ENCODE measurements at places on chromosomes 1 and 21. TPM values are rescaled to one million over a fixed set of nuclear protein-coding genes. Genes with fewer than 3 reads are reported as not detected.

TNFSF18 gene
- total RNA-seq, result 0.12 TPM

GRCh38 chr1:115652236-115652788 lies 10.5 kb downstream of the VANGL1 start:
- no peaks in the 10 kb centered on the region for H3K27me3 ChIP-seq
- no peaks in the 10 kb centered on the region for H3K4me1 ChIP-seq
- no peak for DNase-seq

DNA sequence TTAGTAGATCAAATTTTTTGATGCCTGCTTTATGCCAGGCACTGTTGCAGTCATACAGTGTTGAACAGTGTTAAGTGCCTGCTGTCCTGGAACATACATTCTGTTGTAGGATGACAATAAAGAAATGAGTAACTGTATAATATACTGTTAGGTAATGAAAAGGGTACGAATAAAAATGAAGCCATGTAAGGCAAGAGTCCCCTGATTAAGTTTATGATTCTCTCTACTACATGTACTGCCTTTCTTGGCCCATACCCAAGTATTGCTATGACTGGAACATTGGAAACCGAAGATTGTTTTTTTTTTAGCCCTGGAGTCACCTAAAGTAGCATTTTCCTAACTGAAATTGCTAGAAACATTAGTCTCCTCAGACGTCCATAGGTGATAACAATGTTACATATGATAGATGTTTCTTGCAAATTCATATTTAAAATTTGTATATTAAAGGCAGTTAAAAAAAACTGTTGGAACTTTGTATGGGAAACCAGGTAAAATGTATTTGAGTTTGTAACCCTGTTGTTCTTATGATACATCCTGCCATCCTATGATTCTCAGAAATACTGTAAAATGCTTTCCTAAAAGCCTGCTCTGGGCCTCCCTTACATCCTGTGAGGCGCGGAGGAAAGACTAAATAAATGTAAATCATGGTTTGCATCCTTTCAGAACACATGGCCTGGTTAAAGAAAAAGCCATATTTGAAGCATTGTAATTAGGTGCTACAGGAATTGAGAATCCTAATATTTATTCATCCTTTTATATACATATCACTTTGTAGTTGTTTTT lies 5.8 kb downstream of the ATP5PB start:
- H3K27me3 ChIP-seq, result no peaks in the 10 kb centered on the region
- DNase-seq, result no peak
- H3K4me3 ChIP-seq, result no peak overlapping the region
- peaks cover 36% of the 10 kb centered on the region for H3K36me3 ChIP-seq

GRCh38 chr1:165207853-165208515 lies 148.5 kb downstream of the LMX1A start:
- no peaks in the 10 kb centered on the region for H3K27me3 ChIP-seq
- no peak overlapping the region for H3K4me3 ChIP-seq
- no peaks in the 10 kb centered on the region for H3K36me3 ChIP-seq
- no peaks in the 10 kb centered on the region for H3K4me1 ChIP-seq

All from HFFc6 (cell line).